ENCODE measurements at places on chromosomes 12 and 14. TPM values are rescaled to one million over a fixed set of nuclear protein-coding genes. Genes with fewer than 3 reads are reported as not detected.

Gene OR4E2
- not detected for total RNA-seq

Gene SNX6
- 80.5 TPM for total RNA-seq

Gene KERA
- not detected for total RNA-seq

Gene KRT3
- not detected for total RNA-seq

Gene OAS2
- total RNA-seq, result 4.5 TPM

Gene GYS2
- total RNA-seq, result not detected

Gene PRH2
- total RNA-seq, result not detected

Gene GPR84
- total RNA-seq, result not detected

Gene ALG10
- total RNA-seq, result 17.4 TPM

Gene DIO2
- total RNA-seq, result not detected

Gene MLH3
- 9.6 TPM for total RNA-seq

Gene P2RX2
- not detected for total RNA-seq

Gene C12orf57
- total RNA-seq, result 206 TPM

Gene ACSM4
- total RNA-seq, result not detected
